ENCODE measurements at places on chromosomes 2 and 18. TPM values are rescaled to one million over a fixed set of nuclear protein-coding genes. Genes with fewer than 3 reads are reported as not detected.

DNA sequence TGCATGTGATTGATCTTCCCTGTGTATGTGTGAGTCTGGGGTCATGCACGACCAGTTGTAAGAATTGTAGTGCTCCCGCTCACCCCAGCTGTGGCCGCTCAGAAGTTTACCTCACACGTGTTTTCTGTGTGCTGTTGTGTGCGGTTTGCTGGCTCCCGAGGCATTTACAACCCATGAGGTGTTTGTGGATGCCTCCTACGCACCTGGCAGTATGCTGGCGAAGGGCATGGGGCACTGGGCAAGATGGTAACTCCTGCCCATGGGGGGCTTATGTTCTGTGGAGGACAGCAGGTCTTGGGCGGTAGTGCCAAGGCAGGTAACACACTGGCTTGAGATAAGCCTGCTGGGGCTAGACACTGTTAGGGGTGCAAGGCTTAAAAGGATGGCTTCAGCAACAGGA lies 102.6 kb upstream of the HS6ST1 start:
- no peak for DNase-seq
- H3K27ac ChIP-seq, result no peak overlapping the region
- no peaks in the 10 kb centered on the region for H3K4me1 ChIP-seq
- no peaks in the 10 kb centered on the region for H3K36me3 ChIP-seq
- no peak overlapping the region for H3K4me3 ChIP-seq
- no peaks in the 10 kb centered on the region for H3K27me3 ChIP-seq

DNA sequence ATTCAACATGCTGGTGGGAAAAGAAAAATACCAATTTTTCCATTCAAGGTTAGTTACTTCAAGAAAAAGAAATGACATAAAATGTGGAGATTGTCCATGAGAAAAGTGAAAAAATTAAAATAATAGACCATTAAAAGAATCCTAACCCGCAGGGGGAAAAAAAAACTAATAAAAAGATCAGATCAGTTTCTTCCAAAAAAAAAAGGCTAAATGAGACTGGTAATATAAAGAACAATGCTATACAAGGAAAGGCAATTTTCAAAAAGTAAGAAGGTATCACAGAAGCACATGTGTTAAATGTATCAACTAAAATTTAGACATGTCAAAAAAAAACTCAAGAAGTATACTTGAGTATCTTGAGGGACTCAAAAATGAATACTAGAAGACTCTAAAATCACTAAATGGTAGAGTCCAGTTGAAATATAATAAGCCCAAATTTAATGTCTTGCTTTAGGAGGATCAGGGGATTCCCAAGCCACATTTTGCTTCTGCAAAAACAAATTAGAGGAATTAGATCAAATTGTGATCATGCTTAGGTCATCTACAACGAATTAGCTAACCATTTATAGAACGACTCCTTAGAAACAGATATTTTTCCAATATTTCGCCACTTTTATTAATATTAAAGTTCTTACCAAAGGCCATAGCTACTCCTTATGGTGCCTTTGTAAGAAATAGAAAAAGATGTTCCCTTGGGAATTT lies 35.8 kb upstream of the GLS start:
- H3K4me3 ChIP-seq, result no peak overlapping the region
- H3K36me3 ChIP-seq, result no peaks in the 10 kb centered on the region
- no peaks in the 10 kb centered on the region for H3K4me1 ChIP-seq
- H3K27me3 ChIP-seq, result no peaks in the 10 kb centered on the region

GRCh38 chr2:241522477-241522876 lies 14.1 kb upstream of the STK25 start:
- DNase-seq, result no peak
- no peaks in the 10 kb centered on the region for H3K4me1 ChIP-seq
- H3K4me3 ChIP-seq, result no peak overlapping the region
- no peaks in the 10 kb centered on the region for H3K36me3 ChIP-seq

DNA sequence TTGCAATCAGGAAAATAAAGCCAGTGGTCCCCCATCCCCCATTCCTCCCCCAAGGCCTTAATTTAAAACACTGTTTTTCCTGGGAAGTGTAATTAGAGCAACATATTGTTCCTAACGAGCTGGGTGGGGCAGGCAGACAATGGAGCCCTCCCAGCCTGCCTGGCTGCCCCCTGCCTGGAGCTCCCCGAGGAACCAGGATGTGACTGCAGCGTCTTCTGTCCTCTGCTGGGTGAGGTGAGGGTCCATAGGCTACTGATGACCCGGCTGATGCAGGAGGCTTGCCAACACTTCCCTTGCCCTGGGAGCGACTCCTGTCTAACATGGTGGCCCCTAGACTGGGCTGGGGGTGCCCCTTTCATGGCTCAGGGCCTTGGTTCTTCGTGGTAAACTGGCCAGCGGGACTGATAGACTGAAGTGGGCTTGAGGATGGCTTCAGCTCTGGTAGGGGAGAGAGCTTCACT lies 152.4 kb downstream of the DYSF start:
- no peak for DNase-seq
- no peak overlapping the region for H3K27ac ChIP-seq
- H3K36me3 ChIP-seq, result no peaks in the 10 kb centered on the region
- no peaks in the 10 kb centered on the region for H3K27me3 ChIP-seq
- H3K4me1 ChIP-seq, result no peaks in the 10 kb centered on the region

DNA sequence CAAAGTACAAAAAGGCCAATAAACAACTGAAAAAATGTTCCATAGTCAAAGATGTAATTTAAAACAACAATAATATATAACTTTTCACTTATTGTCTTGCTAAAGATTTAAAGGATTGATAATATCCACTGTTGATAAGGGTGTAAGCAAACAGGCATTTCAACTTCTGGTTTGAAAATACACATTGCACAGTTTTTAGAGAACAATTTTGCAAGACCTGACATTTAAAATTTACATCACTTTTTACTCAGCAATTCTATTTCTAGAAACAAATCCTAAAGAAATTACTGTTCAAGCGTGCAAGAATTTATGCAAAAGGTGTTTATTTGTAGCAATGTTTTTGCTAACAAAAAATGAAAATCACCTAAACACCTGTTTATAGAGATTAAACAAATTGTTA lies 120.4 kb downstream of the TDRD15 start:
- H3K4me3 ChIP-seq, result no peak overlapping the region
- H3K27me3 ChIP-seq, result no peaks in the 10 kb centered on the region
- no peaks in the 10 kb centered on the region for H3K4me1 ChIP-seq
- H3K36me3 ChIP-seq, result no peaks in the 10 kb centered on the region

GRCh38 chr2:200812122-200813022 lies 662 bp downstream of the BZW1 start:
- H3K27me3 ChIP-seq, result no peaks in the 10 kb centered on the region
- H3K36me3 ChIP-seq, result peaks cover 38% of the 10 kb centered on the region
- peak overlapping the region; percentile 67 for H3K4me3 ChIP-seq

DNA sequence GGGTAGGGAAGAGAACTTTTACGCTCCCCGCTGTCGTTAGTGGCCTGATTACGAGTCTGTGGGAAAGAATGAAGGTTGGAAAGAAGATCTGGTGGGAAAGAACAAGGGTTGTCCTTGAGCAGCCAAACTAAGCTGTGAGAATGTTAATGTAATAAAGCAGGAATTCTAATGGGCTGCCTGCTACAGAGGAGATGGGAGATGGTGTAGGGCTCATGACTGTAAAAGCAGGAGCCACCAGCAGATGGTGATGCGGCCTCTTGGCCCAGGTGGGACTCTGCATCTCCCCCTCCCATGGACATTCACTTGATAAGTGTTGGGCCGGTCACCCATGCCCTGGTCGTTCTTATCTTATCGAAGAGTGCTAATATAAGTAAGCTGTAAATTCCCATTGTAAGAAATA lies 150.0 kb downstream of the NEDD4L start:
- H3K27ac ChIP-seq, result no peak overlapping the region
- no peaks in the 10 kb centered on the region for H3K36me3 ChIP-seq
- H3K4me1 ChIP-seq, result no peaks in the 10 kb centered on the region
- H3K27me3 ChIP-seq, result no peaks in the 10 kb centered on the region
- no peak overlapping the region for H3K4me3 ChIP-seq

DNA sequence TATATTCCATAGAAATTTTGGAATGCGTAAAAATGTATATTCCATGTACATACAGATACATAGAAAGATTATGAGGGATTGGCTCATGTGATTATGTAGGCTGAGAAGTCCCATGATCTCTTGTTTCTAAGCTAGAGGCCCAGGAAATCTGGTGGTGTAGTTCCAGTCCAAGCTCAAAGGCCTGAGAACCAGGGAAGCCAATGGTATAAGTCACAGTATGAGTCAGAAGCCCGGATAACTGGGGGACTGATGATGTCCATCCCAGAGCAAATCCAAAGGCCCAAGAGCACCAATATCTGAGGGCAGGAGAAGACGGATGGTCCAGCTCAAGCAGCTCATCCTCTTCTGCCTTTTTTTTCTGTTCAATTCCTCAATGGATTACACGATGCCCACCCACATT lies 385.0 kb upstream of the KLHL29 start:
- H3K4me1 ChIP-seq, result no peaks in the 10 kb centered on the region
- no peak overlapping the region for H3K4me3 ChIP-seq
- no peaks in the 10 kb centered on the region for H3K27me3 ChIP-seq
- no peak overlapping the region for H3K27ac ChIP-seq
- no peaks in the 10 kb centered on the region for H3K36me3 ChIP-seq
- DNase-seq, result no peak

GRCh38 chr2:179882851-179883806 lies 21.7 kb upstream of the ZNF385B start:
- no peaks in the 10 kb centered on the region for H3K36me3 ChIP-seq
- H3K27ac ChIP-seq, result no peak overlapping the region
- H3K4me3 ChIP-seq, result no peak overlapping the region
- H3K27me3 ChIP-seq, result no peaks in the 10 kb centered on the region

DNA sequence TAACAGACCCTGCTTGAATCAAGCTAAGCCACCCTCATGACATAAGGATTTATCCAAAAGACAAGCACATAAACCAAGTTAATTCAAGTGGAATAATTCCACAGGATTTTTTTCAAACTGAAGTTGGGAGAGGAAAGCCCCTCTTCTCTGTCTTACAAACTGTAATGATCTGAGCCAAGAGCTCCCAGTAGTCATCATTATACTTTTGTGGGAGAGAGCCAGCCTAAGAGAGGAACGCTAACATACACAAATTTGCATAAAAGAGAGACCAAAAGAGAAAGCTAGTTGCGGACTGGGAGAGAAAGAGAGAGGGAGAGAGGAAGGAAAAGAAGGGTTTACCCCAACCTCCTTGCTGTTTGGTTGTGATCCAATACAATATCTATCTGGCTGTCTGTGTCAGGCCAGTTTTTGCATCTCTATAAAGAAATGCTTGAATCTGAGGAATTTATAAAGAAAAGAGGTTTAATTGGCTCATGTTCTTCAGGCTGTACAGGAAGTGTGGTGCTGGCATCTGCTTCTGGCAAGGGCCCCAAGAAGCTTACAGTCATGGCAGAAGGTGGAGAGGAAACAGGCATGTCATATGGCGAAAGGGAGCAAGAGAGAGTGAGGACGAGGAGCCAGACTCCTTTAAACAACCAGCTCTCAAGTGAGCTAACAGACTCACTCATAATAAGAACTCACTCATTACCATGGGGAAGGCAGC lies 20.8 kb upstream of the PUM2 start:
- H3K27ac ChIP-seq, result no peak overlapping the region
- H3K27me3 ChIP-seq, result no peaks in the 10 kb centered on the region
- DNase-seq, result no peak
- no peaks in the 10 kb centered on the region for H3K4me1 ChIP-seq

MOCOS gene
- total RNA-seq, result 0.12 TPM

GAL3ST2 gene
- not detected for total RNA-seq

RAX gene
- not detected for total RNA-seq

POTEJ gene
- not detected for total RNA-seq

MYCN gene
- 0.15 TPM for total RNA-seq

PLB1 gene
- 0.38 TPM for total RNA-seq
